ENCODE measurements at places on chromosomes 3 and 15.

GRCh38 chr3:151226088-151226563 is 23.1 kb upstream of the GPR171 start:
- no peak for DNase-seq

- DNase-seq = no peak
Observed at GRCh38 chr3:132595014-132595413, 2.1 kb upstream of the ACKR4 start.

GRCh38 chr15:60536951-60537350 is 58.0 kb upstream of the ICE2 start:
- DNase-seq = no peak

- DNase-seq = no peak
Observed at GRCh38 chr3:108564564-108564963, 24.7 kb downstream of the CIP2A start.

- DNase-seq = no peak
Observed at GRCh38 chr3:60010781-60011180, 961.0 kb upstream of the CFAP20DC start.

DNA sequence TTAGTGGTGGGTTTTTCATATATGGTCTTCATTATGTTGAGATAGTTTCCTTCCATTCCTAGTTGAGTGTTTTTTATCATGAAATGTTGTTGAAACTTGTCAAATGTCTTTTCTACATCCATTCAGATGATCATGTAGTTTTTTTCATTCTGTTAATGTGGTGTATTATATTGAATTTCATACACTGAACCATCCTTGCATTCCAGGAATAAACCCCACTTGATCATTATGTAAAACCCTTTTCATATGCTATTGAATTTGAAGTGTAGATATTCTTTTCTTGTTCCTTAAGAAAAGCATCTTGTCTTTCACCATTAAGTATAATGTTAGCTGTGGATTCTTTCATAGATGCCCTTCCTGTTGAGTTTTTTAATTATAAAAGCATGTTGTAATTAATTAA is 42.9 kb downstream of the PIAS1 start:
- DNase-seq = no peak

GRCh38 chr15:35622641-35623340 is 76.8 kb upstream of the DPH6 start:
- no peak for DNase-seq

- DNase-seq = no peak
Observed at GRCh38 chr3:144264350-144264749, 292.7 kb downstream of the DIPK2A start.

GRCh38 chr15:64749999-64750657 is 25.3 kb downstream of the RBPMS2 start:
- no peak for DNase-seq

- DNase-seq = peak; percentile 3
Observed at GRCh38 chr3:152305075-152305474, 36.3 kb downstream of the MBNL1 start.

- no peak for DNase-seq
Observed at GRCh38 chr3:122862381-122862780, 67.5 kb downstream of the SLC49A4 start.

- no peak for DNase-seq
Observed at GRCh38 chr3:186217820-186218164, 108.9 kb upstream of the ETV5 start.

DNA sequence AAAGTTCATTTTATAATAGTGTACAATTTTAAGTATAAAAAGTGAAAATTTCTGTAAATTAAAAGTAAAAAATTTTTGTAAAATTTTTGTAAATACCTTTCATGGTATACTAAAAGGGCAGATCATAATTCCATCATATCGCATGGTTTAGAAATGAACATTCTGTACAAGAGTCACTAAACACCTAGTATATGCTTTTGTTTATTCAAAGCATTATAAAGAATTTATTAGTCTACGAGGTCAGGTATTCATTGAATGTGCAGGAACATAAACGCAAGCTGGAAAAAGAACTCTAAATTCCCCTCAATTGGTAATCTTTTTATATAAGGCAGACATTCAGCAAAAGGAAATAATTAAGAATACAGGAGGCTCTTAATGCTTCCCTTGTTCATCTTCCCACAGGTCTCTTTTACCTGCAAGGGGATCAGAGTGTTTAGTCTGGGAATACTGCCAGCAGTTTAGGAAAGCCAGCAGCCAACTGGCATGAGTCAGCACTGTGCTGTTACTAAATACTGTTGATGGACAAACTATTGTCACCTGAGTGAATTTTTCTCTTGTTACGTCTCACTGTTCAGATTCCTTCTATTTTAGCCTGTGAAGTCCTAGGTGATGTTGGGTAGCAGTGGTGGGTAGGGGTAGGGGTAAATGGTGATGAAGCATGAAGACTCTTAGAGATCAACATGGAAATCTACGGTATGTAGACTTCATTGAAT is 70.1 kb downstream of the UQCC5 start:
- DNase-seq = peak; percentile 6

DNA sequence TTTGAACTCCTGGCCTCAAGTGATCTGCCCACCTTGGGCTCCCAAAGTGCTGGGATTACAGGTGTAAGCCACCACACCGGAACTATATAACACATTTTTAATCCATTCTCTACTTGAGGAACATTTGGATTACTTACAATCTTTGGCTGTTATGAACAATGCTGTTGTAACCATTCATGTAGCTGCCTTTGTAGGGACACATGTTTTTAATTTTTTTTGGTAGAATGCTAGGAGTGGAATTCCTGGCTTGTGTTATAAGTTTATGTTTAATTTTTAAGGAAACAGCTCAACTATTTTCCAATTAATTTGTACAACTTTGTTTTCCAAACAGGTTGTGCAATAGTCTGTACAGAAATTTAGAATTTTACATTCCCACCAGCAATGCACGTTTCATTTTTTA is 51.7 kb downstream of the GPR149 start:
- no peak for DNase-seq

Data from RPMI8226 (cell line).